ENCODE measurements at places on chromosomes 3 and 15.

- DNase-seq, result no peak
Observed at GRCh38 chr3:169090559-169090958, 573.0 kb downstream of the MECOM start.

- no peak for DNase-seq
Observed at GRCh38 chr3:40829876-40830275, 305.1 kb downstream of the ZNF621 start.

DNA sequence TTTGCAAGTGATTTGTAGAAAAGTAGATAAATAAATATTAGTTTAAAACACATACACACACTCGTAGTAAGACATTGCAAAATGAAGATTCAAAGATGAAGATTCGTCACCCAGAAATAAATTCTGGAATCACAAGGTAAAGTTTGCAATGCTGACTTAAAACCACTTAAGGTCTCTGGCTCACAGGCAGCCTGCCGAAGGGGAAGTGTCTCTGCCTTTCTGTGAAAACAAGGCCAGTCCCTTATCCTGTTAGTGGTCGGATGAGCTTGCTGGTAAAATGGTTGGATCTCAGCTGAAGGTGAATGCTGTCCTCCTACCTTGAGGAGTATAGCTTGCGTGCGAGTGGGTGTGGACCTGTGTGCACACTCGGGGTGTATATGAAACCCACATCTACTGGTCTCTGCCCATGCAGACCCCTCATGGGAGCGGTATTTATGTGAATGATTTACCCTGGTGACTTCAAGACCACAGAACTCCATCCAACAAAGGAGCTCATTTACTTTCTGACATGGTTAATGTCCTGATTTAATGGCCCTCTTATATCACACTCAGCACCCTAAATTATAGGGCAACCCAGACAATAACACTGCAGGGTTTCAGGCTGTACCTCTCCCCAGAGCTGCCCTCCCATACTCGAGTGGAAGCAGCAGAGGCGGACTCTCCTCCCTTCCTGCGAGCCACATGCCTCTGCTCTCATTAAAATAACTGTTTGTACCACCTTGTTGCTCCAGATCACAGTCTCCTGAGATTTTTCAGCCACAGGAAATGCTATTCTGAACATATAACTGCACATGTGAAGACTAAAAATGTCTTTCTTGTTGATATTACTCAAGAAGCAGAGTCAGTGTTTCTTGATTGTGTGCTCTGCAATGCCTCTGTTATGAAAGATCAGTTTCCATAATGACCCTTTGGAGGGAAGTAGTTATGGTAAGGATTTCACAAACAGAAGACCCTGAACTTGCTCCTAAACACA is 45.9 kb upstream of the ALDH1A3 start:
- no peak for DNase-seq

- DNase-seq, result no peak
Observed at GRCh38 chr3:73028803-73029202, 32.2 kb downstream of the PPP4R2 start.

GRCh38 chr3:12253516-12254343 is 35.1 kb upstream of the PPARG start:
- DNase-seq, result no peak

DNA sequence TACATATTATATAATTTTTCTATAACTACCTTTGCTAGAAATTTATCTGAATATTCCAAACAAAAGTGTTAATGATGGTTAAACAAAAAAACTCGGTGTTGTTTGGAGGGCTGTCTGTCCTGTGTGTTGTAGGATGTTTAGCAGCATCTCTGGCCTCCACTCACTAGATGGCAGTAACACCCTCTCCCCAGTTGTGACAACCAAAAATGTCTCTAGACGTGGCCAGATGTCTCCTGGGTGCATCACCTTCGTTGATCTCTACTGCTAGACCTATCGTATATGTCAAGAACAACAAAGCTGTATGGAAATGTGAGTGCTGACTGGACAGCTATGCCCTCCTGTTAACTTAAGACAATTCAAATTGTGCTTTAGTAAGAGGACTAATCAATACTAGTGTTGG is 14.1 kb downstream of the ANKRD34C start:
- no peak for DNase-seq

- DNase-seq, result no peak
Observed at GRCh38 chr3:36677331-36678007, 86.9 kb downstream of the DCLK3 start.

- no peak for DNase-seq
Observed at GRCh38 chr3:184765730-184766074, 46.3 kb upstream of the VPS8 start.

- DNase-seq, result no peak
Observed at GRCh38 chr3:193377591-193377990, 962 bp downstream of the ATP13A5 start.

DNA sequence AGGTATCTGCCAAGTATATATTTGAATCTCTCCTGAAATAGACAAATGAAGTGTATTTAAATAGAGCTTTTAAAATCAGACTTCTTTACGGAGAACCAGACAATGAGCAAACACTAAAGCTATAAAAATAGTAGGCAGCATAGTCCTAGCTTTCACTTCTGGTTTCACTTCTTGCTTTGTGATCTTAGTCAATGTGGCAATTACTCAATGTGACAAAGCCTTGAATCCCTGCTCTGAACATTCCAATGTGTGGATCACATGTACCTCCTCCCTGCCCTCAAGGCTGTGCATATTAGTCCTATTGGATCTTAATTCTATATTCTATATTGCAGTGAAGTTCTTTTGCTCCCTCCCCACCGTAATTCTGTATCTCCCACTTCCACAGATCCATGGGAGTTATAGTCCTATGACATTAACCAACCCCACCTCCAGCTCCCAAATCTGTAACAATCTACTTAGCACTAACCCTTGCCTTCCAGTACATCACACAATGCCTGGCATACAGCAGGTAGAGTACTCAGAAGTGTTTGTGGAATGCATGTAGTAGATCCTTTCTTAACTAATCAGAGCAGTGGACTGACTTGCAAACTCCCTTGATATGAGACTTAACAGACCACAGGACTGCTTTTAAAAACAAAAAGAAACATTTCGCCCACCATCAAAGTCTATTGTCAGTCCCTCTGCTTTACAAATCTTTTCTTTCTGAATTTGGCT is 24.3 kb upstream of the CP start:
- DNase-seq, result no peak

DNA sequence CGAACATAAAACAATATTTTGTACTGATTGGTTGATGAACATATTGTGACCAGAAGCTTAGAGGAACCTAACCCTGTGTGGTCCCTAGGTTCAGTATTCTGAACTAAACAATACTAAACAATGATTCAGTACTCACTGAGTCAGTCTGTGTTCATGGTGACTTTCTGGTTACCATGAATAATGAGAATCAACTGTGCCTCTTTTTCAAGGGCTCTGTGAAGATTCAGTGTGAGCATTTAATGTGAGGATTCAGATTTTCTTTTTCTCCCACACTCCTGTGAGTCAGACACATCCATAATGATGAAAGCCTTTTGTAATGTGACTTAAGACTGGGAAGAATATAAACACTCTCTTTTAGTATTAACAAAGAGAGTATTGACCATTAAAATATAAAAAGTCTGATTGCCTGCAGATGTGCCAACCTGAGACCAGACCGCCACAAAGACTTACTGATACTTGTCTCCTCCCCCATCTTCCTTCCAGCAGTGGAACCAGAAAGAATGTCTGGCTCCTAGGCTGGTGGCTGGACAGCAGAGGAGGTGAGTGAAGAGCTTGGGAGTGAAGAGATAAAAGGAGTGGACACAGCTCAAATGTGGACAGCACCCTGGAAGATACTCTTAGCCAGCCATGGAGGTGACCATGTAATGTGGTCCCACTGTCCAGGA is 17.6 kb upstream of the ACTL6A start:
- DNase-seq, result no peak

- DNase-seq, result no peak
Observed at GRCh38 chr3:107600780-107601179, 78.0 kb downstream of the BBX start.
